Tibial artery (tissue), 4 donors: ENCODE measurements at places on chromosomes 11 and 22.

- no peak for DNase-seq
Measured at GRCh38 chr22:49466878-49467595, 360.6 kb downstream of the BRD1 start.

- no peak for DNase-seq
Measured at GRCh38 chr11:20227631-20228030, 67.4 kb upstream of the DBX1 start.

- no peak for DNase-seq
Measured at GRCh38 chr11:6615882-6616585, 3.2 kb downstream of the TPP1 start.

DNA sequence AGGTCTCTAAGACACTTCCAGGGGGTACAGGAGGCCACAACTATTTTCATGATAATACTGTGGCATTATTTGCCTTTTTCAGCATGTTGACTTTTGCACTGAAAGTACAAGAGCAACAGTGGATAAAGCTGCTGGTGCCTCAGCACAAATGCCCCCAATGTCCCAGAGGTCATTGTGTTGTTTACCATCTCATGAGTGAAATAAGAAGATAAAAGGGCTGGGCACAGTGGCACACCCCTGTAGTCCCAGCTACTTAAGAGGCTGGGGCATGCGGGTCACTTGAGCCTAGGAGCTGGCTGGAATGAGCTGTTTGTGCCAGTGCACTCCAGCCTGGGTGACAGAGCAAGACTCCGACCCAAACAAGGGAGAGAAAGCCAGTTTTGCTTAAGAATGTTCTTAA lies 72.6 kb upstream of the RAB1B start:
- DNase-seq: no peak

DNA sequence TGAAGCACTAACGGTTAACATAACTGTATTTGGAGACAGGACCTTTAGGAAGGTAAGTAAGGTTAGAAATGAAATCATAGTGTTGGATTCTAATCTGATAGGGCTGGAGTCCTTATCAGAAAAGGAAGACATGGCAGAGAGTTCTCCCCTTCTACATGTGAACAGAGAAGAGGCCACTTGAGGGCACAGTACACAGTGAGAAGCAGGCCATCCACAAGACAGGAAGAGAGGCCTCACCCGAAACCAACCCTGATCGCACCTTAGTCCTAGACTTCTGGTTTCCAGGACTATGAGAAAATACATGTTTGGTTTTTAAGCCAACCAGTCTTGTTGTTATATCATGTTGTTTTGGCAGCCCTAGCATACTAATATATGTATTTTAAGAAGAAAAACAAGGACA lies 170.0 kb downstream of the LRRC4C start:
- no peak for DNase-seq

GRCh38 chr11:69381681-69382130 lies 87.8 kb downstream of the MYEOV start:
- DNase-seq: peak; percentile 60

DNA sequence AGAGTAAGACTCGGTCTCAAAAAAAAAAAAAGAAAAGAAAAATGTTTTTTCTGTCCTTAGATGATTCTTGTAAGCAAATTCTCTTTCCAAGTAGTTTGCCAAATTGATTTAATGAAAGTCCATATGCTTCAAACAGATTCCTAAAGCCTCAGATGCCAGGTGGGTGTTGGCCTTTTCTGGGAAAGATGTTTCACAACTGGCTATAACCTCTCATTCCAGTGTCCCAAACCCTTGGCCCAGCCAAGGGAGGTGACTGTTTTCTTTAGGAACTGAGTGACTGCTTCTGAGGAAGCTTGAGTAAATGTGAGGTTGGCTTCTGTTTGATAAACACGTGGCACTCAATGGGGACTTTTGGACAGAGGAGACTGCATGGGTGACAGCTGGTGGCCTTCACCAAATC lies 27.5 kb downstream of the MMP27 start:
- no peak for DNase-seq

DNA sequence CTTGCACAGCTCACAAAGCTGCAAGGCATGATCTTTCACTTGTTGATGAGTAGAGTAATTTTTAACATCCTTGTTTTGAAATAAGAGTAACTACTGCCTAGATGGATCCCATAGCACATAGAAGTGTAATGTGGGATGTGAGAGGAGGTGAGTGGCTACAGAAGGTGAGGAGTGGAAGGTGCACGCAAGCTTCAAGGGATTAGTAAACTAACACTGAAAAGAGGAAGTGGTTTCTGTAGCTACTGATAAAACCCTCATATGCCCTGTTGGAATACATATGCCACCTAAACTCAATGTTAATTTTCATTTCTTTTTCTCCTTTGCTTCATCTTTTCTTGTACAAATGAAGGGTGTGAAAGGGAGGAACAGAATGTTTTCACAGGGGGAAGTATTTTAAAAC lies 22.0 kb upstream of the CTSC start:
- DNase-seq: no peak

GRCh38 chr11:83895516-83895915 lies 609.3 kb upstream of the CCDC90B start:
- DNase-seq: no peak

DNA sequence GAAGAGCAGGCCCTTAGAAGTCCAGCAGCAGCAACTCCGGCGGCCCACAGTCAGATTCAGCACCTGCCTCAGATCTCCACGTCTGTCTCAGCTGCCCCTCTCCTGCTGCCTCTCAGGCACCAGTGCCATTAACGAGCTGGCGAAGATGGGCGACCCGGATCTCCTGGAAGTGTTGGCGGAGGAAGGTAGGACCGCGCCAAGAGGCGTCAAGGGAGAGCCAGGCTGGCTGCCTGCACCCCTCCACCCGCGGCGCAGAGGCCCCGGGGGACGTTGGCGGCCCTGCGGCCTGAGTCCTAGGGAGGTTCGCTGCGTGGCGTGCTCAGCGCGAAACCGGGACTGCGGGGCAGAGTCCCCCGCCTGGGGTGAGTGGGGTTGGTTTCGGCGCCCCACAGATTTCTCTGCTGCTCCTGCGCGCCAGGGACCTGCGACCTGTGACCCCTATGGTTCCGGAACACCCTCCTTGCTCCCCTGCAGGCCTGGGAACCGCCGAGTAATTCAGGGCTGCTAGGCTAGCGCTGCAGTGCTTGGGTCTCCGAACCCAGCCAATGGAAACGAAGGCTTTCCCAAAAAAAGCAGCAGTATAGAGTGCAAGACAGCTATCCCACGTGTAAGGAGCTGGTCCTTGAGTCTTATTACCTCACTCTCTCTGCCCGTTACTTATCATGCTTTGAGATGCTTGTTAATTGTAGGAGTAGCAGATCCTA lies 615 bp downstream of the ANO5 start:
- DNase-seq: peak; percentile 19

- DNase-seq: no peak
Measured at GRCh38 chr11:71240061-71240690, 12.2 kb downstream of the SHANK2 start.

DNA sequence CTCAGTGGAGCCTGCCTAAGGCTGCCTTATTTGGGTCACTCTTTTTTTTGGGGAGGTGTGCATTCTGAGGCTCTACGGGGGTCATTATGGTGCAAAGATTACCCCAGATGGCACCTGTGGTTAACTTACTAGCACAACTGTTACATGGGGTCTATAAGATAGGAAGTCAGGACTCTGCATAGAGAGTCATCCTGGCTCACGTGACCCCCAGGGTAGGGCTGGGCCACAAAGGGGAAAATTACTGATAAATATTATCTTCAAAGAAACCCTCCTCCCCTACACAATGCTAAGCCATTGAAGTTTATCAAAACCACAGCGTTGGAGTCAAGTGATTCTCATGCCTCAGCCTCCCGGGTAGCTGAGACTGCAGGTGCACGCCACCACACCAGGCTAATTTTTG lies 397.1 kb downstream of the MN1 start:
- DNase-seq: no peak

- no peak for DNase-seq
Measured at GRCh38 chr22:42388130-42388797, 43.9 kb downstream of the NFAM1 start.
